Fibroblast of skin of back (primary cell): ENCODE measurements at places on chromosomes 7 and 10.

- no peak for DNase-seq
These were observed 1.4 kb downstream of the ZNF107 start for GRCh38 chr7:64667311-64667710.

DNA sequence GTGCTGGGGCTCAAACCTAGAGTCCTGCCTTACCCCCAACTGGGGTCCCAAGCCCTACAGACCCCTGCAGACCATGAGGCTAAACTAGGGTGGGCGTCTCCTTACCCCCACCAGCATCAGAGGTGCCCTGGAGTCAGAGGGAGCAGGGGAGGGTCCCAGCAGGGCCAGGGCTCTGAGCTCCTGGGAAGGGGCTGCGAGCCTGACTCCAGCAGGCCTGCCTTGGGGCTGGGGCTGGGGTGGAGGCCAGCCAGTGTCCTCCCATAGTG, 1.3 kb downstream of the SNCG start:
- no peak for DNase-seq

DNA sequence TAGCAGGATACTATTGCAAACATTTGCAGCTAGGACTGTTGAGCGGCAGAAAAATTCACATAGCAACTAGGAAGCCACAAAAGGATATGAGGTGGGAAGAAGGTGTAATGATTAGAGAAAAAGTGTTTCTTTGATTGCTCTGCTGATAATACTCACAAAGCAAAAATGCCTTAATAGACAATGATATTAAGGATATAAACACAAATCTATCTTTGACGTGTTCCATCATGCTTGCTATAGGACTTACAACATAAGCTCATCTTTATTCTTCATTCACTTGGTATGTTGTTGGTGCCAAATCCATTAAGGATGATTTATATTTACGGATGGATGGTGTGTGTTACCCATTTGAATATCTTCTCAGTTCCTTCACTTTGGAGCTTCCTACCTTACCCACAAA, 309.3 kb downstream of the GPR37 start:
- no peak for DNase-seq

GRCh38 chr7:18458830-18459229, 36.7 kb upstream of the HDAC9 start:
- DNase-seq, result no peak

GRCh38 chr7:67788669-67789068, 792.0 kb downstream of the TYW1 start:
- DNase-seq, result peak; percentile 11

- peak; percentile 51 for DNase-seq
These were observed 67.5 kb downstream of the ATXN7L1 start for GRCh38 chr7:105808703-105809590.

- peak; percentile 45 for DNase-seq
These were observed 6.1 kb downstream of the CHRM2 start for GRCh38 chr7:136874393-136875032.

DNA sequence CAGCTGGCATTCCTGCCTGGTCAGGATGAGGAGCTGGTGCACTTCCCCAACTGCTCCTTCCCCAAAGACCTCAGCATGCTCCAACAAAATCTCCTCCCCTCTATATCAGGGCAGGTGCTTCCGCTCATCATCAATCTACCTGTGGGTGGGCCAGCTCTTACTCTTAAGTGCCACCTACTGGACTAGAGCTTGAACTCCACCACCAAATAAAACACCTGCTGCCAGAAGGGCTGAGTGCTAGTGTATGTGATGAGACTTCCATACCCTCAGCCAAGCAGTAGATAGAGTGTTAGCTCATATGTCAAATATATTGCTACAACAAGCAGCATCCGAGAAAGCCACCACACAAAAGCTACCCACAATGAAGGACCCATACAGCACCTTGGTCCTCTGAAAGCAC, 264.3 kb downstream of the RNLS start:
- DNase-seq, result no peak

- peak; percentile 32 for DNase-seq
These were observed 44.3 kb upstream of the PDCD4 start for GRCh38 chr10:110827410-110827809.

DNA sequence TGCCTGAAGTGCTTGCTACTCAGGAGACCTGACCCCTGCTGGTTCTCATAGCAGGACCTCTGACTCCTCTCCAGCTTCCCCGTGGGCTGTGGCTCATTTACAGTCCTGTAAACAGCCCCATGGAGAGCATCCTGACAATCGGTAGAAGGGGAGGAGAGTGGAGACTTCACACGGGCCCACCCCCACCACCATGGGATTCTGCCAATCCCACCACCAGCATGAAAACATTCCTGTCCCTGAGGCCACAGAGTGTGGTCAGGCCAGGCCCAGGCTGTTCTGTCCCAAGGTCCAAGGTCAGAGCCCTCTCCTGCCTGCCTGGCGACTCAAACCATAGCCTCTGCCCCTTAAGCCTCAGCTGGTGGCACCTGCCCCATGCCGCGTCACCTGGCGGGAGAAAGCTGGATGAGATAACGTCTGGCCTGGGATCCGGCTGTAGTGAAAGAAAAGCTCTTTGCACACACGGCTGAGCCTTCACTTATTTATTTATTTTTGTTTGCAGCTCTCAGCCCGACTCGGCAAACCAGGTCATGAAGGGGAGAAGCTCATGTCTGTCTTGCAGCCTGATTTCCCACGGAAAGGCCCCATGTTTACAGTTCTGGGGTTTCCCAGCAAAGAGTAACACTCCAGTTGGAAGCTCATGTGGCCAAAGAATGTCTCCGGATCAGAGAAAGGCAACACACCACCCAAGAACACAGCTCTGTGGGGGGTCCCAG, 293.6 kb upstream of the ZMIZ1 start:
- DNase-seq, result peak; percentile 52

GRCh38 chr10:6654571-6654970, 74.5 kb upstream of the PRKCQ start:
- no peak for DNase-seq

DNA sequence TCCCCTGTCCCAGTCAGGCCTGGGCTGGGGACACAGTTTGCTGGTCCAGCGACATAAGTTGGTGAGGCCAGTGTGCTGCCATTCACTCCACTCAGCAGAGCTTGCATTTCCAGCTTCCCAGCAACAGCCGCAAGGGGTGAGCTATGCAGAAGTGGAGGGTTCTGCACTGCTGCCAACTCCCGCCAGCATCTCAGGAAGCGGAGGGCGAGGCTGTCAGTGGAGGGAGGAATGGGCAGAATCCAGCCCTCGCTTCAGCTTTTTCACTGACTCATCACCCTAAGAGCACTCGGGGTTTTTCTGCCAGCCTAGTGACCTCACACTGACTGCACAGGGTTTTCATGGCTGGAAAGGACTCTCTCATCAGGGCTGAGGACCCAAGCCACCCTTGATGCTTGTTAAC, 625.1 kb upstream of the MKI67 start:
- peak; percentile 36 for DNase-seq

GRCh38 chr10:79601939-79602338, 8.8 kb upstream of the SFTPA1 start:
- DNase-seq, result no peak

DNA sequence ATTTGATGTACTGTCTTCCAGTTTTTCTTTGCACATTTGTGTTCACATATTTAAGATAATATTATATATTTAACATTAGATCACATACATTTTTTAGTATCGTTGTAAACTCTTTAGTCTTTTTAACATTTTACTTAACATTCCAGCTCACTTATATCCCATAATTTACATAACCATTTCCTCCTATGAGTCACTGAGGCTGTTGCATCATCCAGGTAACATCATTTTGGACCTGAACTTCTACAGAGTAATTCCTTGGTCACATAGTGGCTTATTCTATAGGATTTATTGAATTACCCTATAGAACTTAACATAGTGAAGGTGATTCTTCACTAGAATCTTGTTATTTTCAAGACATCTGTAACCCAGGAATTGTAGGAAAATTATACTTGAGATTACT, 194.4 kb downstream of the POU6F2 start:
- DNase-seq, result peak; percentile 12

- no peak for DNase-seq
These were observed 1.7 kb downstream of the ADAMTS14 start for GRCh38 chr10:70673929-70674559.

GRCh38 chr10:120394446-120394845, 62.6 kb upstream of the PLPP4 start:
- DNase-seq, result no peak

DNA sequence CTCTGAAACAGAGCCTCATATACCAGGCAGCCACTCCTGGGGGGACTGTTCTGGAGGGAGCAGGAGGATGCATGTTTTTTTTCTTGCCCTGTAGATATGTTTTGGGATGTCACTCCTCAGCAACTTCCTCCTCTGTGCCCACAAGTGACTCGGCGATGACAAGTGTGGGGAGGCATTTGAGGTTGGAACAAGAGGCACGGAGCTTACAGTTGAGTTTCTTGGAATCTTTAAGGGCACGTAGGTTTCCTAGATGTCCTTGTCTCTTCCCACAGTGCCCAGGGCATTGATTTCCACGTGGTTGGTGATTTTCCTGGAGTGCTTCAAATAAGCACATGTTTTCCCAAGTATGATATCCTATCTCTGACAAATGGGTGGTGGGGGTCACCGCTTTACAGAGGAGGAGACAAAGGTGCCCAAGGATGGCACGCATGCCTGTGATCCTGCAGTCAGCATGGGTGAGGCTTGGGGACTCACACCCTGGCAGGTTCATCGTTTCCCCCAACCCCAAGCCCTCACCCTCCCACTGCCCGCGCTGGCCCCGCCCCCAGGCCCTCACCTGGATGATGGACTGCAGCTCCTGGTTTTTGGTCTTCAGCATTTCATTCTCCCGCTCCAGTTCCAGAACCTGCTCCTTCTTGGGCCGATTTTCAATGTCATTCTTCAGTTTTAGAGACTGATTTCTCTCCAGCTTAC, 95.2 kb upstream of the GNA12 start:
- DNase-seq, result peak; percentile 67

- peak; percentile 20 for DNase-seq
These were observed 14.6 kb downstream of the SLC35B4 start for GRCh38 chr7:134302120-134302519.

DNA sequence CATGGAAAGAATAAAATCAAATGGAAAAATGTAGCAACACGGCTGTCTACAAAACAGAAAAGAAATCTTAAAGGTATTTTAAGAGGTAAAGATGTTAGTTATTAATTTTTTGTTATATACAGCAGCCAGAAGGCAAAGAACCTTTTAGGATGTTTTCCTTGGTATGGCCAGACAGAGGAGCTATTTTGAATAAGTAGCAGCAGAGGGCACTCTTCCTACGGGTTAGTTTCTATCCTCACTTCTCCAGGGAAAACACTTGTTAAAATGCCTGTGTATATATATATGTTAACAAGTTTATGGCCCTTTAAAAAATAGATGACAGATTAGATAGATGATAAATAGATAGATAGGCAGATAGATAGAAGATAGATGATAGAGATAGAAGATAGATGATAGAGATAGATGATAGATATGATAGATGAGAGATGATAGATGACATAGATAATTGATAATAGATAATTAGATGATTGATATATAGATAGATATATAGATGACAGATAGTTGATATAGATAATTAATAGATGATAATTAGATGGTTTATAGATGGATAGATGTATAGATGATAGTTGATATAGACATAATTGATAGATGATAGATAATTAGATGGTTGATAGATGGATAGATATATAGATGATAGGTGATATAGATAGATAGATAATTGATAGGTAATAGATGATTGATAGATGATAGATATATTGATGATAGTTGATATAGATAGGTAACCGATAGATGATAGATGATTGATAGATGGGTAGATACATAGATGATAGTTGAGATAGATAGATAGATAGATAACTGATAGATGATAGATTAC, 57.8 kb upstream of the WIPF3 start:
- DNase-seq, result peak; percentile 50

- peak; percentile 69 for DNase-seq
These were observed 76.4 kb downstream of the FAM107B start for GRCh38 chr10:14698111-14698828.

DNA sequence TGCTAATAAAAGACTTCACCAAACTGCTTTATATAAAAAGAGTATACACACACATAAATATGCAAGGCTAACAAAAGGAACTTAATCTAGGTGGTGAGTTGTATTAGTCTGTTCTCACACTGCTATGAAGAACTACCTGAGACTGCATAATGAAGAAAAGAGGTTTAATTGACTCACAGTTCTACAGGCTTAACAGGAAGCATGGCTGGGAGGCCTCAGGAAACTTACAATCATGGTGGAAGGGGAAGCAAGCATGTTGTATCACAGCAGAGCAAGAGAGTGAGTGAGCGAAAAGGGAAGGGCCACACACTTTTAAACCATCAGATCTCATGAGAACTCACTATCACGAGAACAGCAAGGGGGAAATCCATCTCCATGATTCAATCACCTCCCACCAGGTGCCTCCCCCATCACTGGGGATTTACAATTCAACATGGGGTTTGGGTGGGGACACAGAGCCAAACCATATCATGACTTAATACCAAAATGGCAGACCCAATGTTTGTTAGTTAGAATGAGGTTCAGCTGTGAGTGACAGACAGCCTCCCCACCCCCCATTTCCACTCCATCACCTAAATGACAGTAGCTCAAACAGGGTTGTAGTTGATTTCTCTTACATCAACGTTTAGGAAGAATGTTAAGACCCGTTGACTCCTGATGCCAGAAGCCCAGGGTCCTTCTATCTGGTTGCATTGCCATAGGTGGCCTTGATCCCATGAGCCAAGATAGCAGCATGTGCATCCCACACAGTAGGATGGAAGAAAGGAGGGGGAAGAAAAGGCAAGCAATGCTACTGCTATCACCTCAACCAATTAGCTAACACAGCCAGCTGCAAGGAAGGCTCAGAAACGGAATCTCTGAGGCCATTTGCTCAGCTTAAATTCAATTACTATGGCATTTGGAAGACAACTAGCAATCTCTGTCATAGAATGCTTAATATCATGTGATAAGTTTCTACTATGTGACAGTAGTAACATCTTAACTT, 77.0 kb downstream of the CCDC71L start:
- no peak for DNase-seq

GRCh38 chr7:69696054-69696591, 97.8 kb downstream of the AUTS2 start:
- DNase-seq, result no peak

DNA sequence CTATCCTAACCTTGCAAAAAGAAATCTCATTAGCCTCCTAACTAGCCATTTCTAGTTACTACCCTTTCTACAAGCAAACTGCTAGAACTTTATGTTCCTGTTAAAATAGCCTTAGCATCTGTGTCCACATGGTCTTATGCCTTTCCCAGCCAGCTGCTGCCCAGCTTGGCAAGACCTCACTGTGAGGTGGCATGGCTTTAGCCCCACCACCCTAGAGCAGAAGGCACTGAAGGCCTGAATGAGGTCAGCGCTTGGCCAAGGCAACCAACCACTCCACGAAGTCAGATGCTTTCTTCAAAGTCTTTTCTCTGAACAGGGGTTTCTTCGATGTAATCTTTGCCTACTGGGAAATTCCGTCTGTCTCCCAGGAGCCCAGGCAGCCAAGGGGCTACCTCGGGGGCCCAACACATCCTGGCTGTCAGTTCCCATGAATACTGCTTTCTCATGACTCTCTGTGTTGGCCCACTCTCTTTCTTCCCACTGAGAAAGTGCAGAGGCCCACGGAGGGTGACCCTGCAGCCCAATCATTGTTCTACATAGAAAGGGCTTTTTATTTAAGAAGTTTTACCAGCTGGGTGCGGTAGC, 41.6 kb downstream of the POLR3A start:
- no peak for DNase-seq

GRCh38 chr10:89954061-89954460, 252.7 kb downstream of the KIF20B start:
- no peak for DNase-seq
